ENCODE measurements at places on chromosomes 4 and X.

- DNase-seq: no peak
Measured at GRCh38 chr4:163523791-163524365, 29.4 kb downstream of the TMA16 start.

- DNase-seq: no peak
Measured at GRCh38 chr4:170736710-170737109, 647.0 kb upstream of the AADAT start.

DNA sequence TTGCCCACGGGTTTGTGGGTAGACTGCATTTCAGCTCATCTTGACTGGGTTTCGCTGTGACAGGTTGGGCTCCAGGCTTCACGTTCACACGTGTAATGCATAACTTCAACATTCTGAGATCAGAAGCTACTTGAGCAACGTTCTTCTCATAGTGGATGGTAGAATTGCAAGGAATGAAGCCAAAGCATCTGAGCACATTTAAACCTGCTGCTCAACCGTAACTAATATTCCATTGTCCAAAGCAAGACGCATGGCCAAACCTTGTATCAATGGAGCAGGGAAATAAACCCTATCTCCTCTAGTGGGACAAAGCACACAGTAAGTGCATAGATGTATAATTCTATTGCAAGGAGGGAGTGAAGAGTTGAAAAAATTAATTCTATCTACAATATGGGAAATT is 86.5 kb upstream of the PTCHD1 start:
- no peak for DNase-seq

GRCh38 chrX:117538178-117539089 is 578.2 kb downstream of the KLHL13 start:
- DNase-seq: no peak

- no peak for DNase-seq
Measured at GRCh38 chr4:156941940-156942548, 29.6 kb downstream of the PDGFC start.

- DNase-seq: peak; percentile 51
Measured at GRCh38 chr4:85747882-85748491, 273.0 kb downstream of the ARHGAP24 start.

DNA sequence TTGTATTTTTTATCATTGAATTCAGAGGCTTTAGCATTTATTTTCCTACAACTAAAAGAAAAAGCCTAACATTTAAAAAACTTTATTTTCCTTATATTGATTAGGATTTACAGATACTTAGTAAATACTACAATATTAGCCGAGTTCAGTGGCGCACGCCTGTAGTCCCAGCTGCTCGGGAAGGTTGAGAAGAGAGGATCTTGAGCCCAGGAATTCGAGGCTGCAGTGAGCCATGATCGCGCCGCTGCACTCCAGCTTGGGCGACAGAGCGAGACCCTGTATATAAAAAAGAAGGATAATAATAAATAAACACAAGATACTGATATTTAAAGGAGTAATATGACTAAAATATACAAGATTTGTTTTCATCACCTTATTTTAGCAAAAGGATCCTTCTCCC is 681 bp upstream of the UPF3B start:
- no peak for DNase-seq

- no peak for DNase-seq
Measured at GRCh38 chr4:121243485-121243884, 79.4 kb upstream of the TNIP3 start.

DNA sequence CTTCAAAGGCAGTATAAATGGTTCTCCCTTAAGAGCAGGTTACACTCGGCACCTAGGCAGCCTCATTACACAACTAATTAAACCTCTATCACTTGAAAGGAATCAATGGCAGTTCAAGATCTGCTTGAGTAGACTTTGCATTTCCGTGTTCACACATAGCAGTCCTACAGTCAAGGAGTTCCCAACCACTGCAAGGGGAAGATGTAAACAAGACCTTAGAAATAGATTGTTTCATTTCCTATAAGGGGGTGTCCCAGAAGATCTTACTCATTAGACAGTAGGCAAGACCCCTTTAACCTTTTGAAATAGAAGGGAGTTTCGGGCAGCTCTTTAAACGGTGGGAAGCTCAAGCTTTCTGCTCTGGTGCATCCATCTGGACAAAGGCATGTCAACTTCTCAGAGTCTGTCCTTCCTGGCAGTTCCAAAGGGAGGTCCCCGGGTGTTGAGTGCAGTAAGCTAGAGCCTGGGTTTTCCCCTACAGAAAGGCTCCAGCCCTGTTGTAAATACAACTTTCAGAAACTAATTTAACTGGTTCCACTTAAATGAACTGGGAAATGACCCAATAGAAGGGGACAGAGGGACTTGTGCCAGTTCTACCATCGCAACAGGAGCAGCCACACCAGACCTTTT is 150.8 kb downstream of the RBMX2 start:
- DNase-seq: no peak

DNA sequence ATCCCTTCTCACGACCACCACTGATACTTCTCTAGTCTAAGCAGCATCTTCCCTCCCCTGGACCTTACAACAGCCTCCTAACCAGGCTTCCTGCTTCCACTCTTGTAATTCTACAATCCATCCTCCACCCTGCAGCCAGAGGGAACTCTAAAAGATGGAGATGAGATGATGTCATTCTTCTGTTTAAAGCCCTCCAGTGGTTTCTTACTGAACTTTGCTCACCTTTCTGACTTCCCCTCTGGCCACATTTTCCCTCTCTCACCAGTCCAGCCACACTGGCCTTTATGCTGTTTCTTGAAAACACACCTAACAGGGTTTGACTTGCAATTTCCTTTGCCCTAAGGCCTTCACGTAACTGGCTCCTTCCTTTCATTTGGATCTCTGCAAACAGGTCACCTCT is 191.4 kb upstream of the NHS start:
- no peak for DNase-seq

GRCh38 chrX:13279279-13280018 is 40.4 kb downstream of the ATXN3L start:
- no peak for DNase-seq

DNA sequence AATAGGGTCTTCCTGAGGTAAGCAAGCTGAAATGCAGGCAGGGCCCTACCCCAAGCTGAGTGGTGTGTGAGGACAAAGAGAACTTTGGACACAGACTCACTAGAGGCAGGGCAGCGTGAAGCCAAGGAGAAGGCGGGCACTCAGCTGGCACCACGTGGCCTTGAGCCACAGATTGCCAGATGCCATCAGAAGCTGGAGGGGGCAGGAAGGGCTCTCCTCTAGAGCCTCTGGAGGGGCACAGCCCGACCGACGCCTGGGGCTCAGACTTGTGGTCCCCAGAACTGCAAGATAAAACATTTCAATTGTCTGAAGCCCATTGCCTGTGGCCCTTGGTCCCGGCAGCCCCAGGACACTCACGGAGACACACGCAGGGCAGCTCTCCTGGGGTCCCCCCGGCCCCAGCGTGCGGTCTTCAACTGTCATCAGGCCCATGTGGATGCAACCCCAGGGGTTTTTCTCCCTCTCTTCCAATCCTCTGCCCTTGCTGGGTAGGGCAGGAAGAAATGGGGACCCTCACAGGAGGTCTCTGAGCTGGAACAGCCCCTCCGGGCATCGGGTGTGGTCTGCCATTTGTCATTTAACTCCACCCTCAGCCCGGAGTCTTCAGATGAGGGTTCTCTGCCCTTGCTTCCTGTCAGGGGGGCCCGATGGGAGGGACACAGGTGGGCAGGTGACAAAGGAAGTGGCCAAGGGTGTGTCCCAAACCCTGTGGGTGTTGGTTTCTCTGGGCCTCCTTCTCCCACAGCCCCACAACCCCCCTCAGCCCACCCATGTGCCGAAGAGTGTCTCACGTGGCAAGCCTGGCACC is 22.2 kb downstream of the HMX1 start:
- no peak for DNase-seq

GRCh38 chr4:154471526-154472331 is 19.9 kb downstream of the DCHS2 start:
- no peak for DNase-seq

DNA sequence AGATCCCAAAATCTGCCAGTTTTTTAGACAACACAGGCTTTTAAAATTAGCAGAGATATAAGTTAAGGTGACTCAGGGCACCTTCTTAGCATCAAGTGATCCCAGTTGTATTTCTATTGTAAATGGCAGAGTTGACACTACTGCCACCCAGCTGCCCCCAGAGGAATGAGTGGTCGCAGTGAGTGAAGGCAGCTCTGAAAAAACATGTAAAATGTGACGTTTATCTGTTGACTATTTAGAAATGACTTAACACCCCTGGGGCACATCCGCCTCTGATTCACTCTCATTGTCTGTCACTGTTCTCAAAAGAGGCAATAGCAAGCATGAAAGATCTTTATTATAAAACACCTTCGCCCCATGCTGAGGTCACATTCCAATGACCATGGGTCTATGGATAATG is 592.4 kb downstream of the ACTRT1 start:
- no peak for DNase-seq

DNA sequence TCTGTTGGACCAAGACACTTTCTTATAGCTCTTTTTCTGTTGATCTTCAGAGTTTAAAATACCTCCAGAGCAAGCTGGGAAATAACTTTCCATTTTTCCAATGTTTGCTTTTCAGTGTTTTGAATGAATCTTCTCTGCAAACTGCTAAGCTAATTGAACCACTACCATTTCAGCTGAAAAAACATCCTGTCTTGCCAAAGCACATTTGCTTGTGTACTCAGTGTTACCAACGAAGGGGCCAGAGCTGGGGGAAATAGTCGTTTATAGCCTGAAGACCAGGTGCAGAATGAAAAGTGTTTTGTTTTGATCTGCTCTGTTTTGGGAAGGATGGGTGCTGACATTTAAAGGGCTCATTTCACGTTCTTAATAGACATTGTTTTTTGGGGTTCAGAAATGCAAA is 88.4 kb upstream of the CLNK start:
- no peak for DNase-seq

DNA sequence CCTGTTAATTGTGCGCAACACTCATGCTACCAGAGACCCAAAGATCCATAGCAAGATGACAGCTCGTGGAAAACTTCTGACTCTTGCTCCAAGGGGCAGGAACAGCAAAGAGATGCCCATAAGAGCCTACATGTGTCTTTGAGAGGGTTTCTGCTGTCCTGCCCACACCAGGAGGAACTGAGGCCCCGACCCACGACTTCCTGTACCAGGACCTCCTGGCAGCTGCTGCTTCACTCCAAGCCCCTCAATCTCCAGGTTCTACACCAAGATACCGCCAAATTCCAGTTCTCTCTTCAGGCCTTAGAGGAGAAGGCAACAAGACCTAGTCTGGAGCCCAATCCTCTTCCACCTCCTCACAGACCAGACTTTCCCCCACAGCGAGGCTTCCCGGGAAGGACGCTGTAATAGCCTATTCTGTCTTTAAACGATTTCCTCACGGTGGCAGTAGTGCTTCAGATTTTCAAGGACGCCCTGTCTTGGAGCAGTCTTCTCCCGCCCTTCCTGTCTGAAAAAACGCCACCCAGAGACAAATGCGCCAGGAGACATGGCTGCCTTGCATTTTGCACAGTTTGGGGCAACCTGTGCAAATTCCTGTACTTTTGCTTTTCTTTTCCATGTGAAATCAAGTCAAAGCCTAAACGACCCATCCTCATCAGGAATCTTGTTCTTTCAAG is 230.2 kb upstream of the STK26 start:
- peak; percentile 48 for DNase-seq

DNA sequence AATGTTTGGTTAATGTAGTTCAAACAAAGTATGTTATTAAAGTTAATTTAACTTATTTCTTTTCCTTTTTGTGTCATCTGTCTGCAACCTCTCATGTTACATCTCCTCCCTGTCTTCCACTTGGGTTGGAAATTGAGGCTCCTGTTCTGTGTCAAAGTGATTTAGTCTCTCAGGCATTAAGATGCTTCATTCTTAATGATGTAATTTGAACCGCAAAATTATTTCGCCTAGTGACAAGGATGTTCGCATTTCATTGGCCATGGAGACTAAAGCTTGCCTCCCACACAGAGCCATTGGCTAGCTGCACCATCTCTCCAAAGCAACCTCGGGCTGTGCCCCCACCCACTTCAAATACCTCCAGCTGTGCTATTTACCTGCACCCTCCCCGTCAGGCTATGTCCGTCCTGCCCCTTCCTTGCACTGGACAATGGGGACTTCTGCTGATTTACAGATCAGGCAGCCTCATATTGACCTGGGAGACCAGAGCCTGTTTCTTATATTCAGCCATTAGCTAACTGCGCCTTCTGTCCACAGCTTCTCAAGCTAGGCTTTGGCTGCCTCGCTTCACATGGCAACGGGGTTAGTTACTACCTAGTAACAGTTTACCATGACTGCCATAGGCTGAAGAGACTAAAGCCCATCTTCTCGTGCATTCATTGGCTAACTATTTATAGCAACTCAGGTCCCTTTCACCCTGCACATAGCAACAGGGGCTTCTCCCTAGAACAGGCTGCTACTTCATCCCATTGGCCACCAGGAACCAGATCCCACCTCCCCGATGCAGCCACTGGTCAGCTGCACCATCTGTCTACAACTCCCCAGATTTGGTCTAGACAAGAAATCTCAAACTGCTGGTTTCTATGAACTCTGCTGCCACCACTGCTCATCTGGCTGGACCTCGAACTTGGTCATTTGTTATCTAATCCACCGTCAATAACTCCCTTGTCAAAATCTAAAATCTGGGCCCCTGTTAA is 8.6 kb upstream of the ZNF157 start:
- DNase-seq: peak; percentile 40

GRCh38 chr4:125735102-125735501 is 420.3 kb downstream of the FAT4 start:
- DNase-seq: no peak

- no peak for DNase-seq
Measured at GRCh38 chr4:69518102-69518501, 22.4 kb upstream of the UGT2B4 start.

GRCh38 chrX:140250391-140250790 is 254.5 kb downstream of the SOX3 start:
- DNase-seq: no peak

GRCh38 chr4:127732623-127733328 is 2.6 kb downstream of the SLC25A31 start:
- no peak for DNase-seq

GRCh38 chr4:99047710-99048109 is 40.9 kb downstream of the ADH5 start:
- no peak for DNase-seq

- no peak for DNase-seq
Measured at GRCh38 chr4:64729561-64729960, 320.3 kb upstream of the TECRL start.

- no peak for DNase-seq
Measured at GRCh38 chr4:14008494-14008893, 381.0 kb upstream of the BOD1L1 start.

GRCh38 chrX:15474028-15474427 is 19.1 kb downstream of the PIR start:
- no peak for DNase-seq

- no peak for DNase-seq
Measured at GRCh38 chr4:177108708-177109107, 201.0 kb upstream of the NEIL3 start.

DNA sequence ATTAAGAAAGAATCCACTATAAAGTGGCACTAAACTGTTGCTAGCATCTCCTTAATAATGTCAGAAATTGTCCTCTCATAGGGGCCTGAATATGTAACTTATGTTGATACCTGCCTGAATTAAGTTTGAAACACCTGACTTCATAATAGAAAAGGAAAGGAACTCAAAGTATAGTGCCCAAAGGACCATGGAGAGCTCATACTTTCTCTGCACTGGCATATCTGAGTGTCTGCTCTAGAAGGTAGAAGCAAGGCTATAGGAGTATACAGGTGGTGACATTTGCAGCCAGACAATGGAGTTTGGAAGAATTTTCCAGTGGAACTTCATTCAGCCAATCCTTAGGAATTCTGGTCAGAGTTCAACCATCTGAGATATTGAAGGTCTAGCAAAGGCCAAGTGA is 988.9 kb downstream of the RAB28 start:
- no peak for DNase-seq

GRCh38 chr4:7513671-7514070 is 78.9 kb upstream of the PSAPL1 start:
- no peak for DNase-seq
